ENCODE measurements at places on chromosomes 16 and 17.
A peak's percentile ranks its signal among the peaks of the same experiment; 100 is the strongest.

- H3K4me1 ChIP-seq, result 0 out of 2 replicates have a peak, but pooled peaks cover 2% of the 10 kb centered on the region
- no peaks in the 10 kb centered on the region for H3K27me3 ChIP-seq
- H3K36me3 ChIP-seq, result no peaks in the 10 kb centered on the region
These were observed 3.6 kb downstream of the CYB5D2 start for GRCh38 chr17:4146641-4147040.

DNA sequence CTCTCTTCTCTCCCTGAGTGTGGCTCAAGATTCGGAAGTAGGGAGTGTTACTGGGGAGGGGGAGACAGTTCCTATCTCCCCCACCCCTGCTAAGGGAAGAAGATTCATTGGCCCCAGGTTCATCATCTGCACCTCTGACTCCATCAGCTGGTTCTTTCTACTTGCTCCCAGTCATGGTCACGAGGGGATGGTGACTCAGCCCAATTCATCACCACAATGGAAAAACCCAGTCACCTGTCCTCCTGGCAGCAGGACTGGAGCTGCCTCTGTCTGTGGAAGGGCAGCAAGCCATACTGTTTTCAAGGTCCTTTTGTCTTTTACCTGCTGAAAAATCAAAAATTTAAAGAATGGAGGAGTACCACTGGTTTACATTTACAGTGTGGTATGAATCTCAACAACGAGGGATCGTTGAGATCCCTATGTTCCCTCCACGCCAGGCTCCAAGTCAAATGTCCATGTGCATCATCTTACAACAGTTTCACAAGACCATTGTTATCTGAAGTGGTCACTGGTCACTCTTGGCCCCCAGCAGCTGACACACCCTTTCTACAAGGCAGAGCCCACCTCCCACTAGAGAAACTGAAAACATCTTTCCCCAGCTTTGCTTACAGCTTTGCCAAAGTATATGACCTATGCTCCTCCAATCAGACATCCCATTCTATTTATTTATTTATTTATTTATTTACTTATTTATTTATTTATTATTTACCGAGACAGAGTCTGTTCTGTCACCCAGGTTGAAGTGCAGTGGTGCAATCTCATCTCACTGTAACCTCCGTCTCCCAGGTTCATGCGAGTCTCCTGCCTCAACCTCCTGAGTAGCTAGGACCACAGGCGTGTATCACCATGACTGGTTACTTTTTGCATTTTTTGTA is 40.4 kb upstream of the NDRG4 start:
- H3K4me3 ChIP-seq, result no peak overlapping the region
- peak; percentile 14 for DNase-seq
- no peak overlapping the region for H3K27ac ChIP-seq
- H3K27me3 ChIP-seq, result peaks cover 23% of the 10 kb centered on the region
- H3K36me3 ChIP-seq, result no peaks in the 10 kb centered on the region
- H3K4me1 ChIP-seq, result no peaks in the 10 kb centered on the region

DNA sequence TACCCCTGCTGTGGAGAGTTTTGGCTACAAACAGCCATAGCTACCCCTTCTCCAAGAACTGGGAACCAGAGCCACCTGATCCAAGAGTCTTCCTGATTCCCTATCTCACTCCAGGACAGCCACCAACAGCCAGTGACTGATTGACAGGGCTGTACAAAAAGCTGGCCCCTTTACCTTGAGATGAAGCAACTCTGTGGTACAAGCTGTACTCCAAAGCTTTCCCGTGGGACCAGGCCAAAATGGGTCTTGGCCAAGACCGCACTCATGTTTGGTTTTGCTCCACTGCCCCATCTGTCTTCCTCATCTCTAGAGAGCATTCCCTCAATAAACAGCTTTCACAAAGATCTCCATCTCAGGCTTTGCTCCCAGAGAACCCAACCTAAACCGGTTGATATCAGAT is 43.6 kb downstream of the RNF157 start:
- H3K36me3 ChIP-seq, result no peaks in the 10 kb centered on the region
- no peaks in the 10 kb centered on the region for H3K27me3 ChIP-seq
- DNase-seq, result no peak
- H3K27ac ChIP-seq, result no peak overlapping the region
- H3K4me3 ChIP-seq, result no peak overlapping the region
- peaks cover 4% of the 10 kb centered on the region for H3K4me1 ChIP-seq

- no peaks in the 10 kb centered on the region for H3K27me3 ChIP-seq
- peaks cover 7% of the 10 kb centered on the region for H3K4me1 ChIP-seq
These were observed 2.2 kb downstream of the PIP4K2B start for GRCh38 chr17:38797158-38797490.

GRCh38 chr16:17578981-17579874 is 108.5 kb upstream of the XYLT1 start:
- peak; percentile 31 for DNase-seq
- no peaks in the 10 kb centered on the region for H3K4me1 ChIP-seq
- no peaks in the 10 kb centered on the region for H3K36me3 ChIP-seq
- no peaks in the 10 kb centered on the region for H3K27me3 ChIP-seq
- no peak overlapping the region for H3K4me3 ChIP-seq

- DNase-seq, result no peak
- no peak overlapping the region for H3K27ac ChIP-seq
- H3K36me3 ChIP-seq, result no peaks in the 10 kb centered on the region
- H3K4me3 ChIP-seq, result no peak overlapping the region
- peaks cover 11% of the 10 kb centered on the region for H3K4me1 ChIP-seq
- H3K27me3 ChIP-seq, result no peaks in the 10 kb centered on the region
These were observed 177.4 kb upstream of the CDH5 start for GRCh38 chr16:66188917-66189725.

Measured in SJCRH30 (cell line).